Activated naive CD4-positive, alpha-beta T cell treated with anti-CD3 and anti-CD28 coated beads, Interleukin-2, amount 50 U/mL, for 72 hours (primary cell): ENCODE measurements at places on chromosomes 3 and 15. TPM values are rescaled to one million over a fixed set of nuclear protein-coding genes. Genes with fewer than 3 reads are reported as not detected.

The MYLK gene
- 0.30 TPM for total RNA-seq

The BCL2A1 gene
- 50.4 TPM for total RNA-seq

The DNAH12 gene
- total RNA-seq: 0.04 TPM

The GPR171 gene
- 31.2 TPM for total RNA-seq

- DNase-seq: no peak
Observed at GRCh38 chr3:115321400-115321805, 174.3 kb upstream of the ZBTB20 start.

DNA sequence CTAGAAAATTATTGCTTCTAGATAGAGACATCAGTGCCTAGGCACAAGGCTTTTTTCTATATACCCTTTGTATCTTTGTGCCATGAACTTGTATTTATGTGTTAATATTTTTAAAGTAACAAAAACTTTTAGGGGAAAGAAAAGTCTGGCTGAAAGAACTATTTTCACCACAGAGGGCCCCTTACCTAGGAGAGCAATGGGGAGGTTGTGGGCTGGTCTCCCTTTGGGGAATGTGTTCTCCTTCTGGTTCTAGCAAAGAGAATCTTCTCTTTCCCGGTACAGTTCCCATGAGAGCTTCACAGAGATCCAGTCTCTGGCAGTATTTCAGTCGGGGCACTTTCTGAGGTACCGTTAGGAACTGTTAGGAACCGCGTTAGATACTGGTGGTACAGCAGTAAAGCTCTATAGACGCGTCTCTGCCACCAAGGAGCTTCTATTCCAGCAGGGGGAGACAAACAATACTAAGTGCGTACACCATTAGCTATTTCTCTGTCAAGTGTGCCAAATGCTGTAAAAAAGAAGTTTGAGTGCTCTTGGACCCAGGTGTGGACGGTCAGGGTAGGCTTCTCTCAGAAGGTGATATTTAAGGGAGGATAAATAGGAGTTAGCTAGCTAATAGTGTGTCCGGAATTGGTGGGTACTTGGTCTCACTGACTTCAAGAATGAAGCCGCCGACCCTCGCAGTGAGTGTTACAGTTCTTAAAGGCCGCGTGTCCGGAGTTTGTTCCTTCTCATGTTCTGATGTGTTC, 4.6 kb upstream of the EPB42 start:
- peak; percentile 54 for DNase-seq

GRCh38 chr15:46452297-46452820, 817.5 kb downstream of the SQOR start:
- DNase-seq: no peak

DNA sequence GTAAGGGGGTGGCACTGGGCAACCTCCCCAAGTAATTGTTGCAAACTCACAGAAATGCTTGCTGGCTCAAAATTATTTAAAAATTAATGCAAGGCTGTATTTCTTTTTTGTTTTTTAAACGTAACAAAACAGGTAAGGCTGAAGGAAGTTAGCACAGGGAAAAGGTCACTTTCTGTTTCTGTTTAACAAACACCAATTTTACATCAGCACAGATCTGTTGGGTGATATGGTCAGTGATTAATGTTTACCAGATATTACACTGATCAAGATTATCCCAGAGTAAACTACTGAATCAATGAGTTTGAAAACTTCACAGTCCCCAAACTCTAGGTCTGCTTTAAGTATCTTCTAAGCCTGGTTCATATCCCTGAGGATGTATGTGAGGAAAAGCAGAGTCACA, 558.0 kb downstream of the FOXP1 start:
- no peak for DNase-seq

DNA sequence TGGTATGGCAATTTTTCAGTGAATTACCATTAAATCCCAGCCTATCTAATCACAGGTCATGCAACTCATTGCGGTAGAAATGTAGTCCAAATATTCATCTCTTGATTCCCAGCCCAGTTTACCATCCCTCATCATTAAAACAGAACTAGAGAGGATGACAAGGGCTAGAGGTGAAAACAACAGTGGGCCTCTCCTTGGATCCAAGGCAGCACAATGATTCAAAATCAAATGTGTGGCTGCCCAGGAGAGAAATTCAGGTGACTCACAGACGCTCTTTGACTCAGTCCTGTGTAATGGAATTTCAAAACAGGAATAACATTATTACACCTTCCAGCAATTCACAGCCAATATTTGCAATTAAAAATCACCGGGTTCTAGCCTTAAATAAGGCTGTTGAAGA, 246.5 kb downstream of the TBL1XR1 start:
- no peak for DNase-seq

- no peak for DNase-seq
Observed at GRCh38 chr15:44157679-44158078, 37.4 kb downstream of the FRMD5 start.

DNA sequence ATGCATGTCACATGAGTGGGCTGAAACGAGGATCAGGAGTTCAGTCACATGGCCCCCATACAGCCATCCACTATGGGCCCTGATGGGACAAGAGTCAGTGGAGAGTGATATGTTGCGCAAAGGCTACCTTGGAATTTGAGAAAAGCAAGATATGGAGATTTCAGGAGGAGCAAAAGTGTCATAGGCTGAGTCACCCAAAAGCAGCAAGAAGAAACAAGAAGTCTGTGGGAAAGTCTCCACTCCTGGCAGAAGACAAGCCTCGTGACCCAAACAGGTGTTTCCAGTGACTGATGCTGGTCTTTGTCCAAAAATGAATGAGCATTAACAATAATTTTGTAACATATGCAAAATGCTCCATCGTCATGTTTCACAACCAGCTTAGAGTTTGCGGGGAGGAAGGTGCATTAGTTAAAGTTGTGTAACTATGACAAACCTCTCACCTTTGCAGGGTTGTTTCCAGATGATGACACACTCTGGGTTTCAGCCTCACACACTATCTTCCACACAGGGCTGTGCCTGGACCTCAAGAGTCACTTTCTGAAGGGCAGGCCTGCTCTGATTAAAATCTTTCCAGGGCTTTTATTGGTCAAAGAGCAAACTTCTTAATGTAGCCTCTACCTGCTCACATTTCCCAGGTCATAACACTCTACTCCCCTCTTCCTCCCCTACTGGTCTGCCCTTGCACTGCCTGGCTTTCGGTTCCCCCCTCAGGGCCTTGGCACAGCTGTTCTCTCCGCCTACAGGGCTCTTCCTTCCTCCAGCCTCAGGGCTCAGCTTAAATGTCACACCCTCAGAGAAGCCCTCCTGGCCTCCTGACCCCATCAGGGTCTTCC, 3.9 kb upstream of the DNASE1L3 start:
- peak; percentile 74 for DNase-seq
